ENCODE measurements at places on chromosomes 16 and 17.

GRCh38 chr16:57203451-57203850 is 17.3 kb downstream of the RSPRY1 start:
- no peak for DNase-seq

DNA sequence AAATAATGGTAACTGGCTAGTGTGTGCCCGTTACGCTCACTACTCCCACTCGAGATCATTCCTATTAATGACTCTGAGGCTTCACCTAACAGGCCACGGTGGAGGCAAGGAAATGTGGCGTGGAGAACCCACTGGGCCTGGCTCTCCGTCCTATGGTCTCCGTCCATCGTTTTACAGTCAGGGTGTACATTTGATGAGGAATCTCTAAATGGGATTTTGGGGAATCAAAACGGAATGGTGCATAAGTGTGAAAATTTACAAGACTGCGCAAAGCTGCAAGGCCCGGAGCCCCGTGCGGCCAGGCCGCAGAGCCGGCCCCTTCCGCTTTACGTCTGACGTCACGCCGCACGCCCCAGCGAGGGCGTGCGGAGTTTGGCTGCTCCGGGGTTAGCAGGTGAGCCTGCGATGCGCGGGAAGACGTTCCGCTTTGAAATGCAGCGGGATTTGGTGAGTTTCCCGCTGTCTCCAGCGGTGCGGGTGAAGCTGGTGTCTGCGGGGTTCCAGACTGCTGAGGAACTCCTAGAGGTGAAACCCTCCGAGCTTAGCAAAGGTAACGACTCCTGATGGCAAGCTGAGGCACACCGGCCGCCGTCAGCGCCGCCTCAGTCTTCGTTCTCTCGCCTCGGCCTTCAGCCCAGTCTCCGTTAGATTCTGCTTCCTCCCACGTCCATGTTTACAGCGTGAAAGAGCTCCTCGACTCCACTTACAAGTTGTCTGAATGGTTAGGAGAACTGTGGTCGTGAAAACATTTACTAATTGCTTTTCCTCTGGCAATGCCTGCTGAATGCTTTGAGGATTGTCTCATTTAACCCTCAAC is at the start of gene RAD51C:
RAD51C (plus strand) TSS at position 364 of the 817 bp plus-strand sequence; CDS start at position 406, 42 bp downstream.
- DNase-seq = peak; percentile 92

GRCh38 chr16:17313085-17313611 is 157.6 kb downstream of the XYLT1 start:
- no peak for DNase-seq

DNA sequence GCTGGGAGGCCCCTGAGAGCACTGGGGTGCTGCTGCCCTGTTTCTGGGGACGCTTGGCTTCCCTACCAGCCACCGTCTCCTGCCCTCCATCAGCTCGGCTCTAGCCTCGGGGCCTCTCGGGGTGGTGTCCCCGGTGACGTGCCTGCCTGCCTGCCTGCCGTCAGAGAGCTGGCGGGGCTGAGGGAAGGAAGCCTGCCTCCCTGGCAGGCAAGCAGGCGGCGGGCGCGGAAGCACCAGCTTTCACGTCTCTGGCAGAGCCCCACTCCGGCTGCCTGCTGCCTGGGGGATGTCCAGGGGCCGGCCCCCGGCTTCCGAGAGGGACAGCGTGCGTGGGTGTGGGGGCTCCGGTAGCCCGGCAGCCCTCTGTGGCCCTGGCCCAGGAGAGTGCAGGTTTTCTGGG is 9.3 kb downstream of the CENPX start:
- no peak for DNase-seq

DNA sequence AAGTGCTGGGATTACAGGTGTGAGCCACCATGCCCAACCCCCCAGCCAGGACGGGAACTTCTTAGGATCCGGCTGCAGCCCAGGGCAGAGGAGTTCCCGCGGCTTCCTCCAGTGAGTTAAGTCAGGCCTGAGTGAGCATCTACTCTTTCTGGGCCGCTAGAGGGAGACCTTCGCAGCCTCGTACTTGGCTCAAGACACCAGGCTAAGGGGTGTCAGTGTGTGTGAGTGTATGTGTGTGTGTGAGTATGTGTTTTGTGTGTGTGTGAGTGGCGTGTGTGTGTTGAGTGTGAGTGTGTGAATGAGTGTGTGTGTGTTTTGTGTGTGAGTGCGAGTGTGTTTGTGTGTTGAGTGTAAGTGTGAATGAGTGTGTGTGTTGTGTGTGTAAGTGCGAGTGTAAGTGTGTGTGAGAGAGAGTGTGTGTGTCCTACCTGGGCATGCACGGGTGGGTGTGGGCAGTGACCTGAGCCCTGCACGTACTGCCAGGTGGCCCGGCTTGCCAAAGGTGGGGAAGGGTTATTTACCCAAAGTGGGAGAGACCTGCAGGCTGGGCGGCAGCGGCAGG is 58.5 kb downstream of the TMEM235 start:
- DNase-seq = peak; percentile 90

GRCh38 chr17:7220593-7221277 is 997 bp downstream of the ACADVL start:
- DNase-seq = peak; percentile 82

- no peak for DNase-seq
Observed at GRCh38 chr16:1645914-1646525, 32.1 kb upstream of the JPT2 start.

DNA sequence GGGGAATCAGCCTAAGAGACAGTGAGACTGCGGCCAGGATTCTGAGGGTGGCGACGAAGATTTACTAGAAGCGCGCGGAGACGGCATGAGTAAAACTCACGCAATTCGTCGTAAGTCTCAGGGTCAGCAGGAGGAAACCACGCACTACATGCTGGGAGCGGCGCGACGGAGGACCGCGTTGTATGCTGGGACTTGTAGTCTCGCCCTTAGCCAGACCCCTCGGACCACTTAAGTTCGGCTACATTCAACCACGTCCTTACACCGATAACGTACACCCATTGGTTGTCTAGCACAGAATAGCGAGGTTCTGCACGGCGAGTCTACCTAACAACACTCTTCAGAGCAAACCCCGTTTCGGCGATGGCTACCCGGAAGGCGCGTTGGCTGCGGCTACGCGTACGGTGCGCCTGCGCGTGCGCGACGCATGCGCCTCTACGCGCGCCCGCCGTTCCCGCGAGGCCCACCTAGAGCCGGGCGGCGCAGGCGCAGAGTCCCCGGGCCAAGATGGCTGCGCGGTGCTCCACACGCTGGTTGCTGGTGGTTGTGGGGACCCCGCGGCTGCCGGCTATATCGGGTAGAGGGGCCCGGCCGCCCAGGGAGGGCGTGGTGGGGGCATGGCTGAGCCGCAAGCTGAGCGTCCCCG is at the start of gene DNAJA3:
DNAJA3 (plus strand) TSS at position 491 of the 643 bp plus-strand sequence; CDS start at position 505, 14 bp downstream.
- peak; percentile 96 for DNase-seq
